ENCODE measurements at places on chromosomes 1 and 21.
A peak's percentile ranks its signal among the peaks of the same experiment; 100 is the strongest.

DNA sequence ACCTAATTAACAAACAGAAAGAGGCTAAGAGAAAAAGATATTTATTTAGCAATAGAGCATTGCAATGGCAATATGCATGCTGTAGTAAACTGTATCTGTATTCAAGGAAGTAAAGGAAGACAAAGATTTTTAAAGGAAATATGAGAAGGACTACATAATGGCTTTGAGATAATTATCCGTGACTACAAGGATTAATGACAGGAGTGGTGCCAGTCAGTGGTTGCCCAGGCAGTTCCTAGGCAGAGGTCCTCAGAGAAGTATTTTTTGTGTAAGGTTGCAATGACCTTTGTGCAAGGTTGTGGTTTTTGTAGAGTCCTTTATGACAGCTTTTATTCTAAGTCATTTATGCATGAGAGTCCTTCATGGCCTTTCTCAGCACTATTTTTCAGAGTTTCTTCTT is 711.1 kb upstream of the CHRM3 start:
- no peak for DNase-seq

DNA sequence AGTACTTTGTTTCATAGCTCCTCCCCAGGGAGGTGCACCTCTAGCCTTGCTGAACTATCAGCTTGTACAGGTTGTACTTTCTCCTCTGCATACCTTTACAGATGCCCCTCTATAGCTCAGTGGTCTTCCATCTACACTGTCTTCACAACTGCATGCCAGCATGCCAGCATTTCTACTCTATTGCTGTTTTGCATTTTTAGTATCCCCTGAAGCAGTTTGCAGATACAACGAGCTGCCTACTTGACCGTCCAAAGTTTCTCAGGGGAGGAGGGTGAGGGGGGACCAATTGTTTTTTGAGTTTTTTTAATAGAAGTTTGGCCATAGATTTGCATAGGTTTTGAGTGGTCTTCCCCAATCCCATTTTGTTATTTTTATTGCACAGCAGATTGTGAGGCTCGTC is 27.6 kb upstream of the CTH start:
- DNase-seq: no peak

DNA sequence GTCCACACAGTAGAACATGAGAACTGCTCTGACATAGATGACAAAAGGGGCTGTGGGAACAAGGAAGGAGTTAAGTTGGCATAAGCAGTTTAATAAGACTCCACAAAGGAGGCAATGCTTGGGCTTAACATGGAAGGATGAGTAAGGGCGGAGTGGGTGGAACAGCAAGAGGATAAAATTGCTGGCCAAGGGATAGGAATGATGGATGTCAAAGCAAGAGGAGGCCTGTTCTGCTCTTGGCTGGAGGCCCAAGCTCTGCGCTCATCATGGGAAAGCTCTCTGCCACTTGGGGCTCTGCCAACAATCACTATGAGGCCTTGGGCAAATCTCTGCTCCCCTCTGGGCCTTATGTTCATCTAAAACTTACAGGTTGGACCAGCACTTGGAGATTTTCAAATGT is 98.3 kb upstream of the CAMK1G start:
- peak; percentile 10 for DNase-seq

- no peak for DNase-seq
These were observed 124.0 kb downstream of the PIGK start for GRCh38 chr1:77095236-77095635.

DNA sequence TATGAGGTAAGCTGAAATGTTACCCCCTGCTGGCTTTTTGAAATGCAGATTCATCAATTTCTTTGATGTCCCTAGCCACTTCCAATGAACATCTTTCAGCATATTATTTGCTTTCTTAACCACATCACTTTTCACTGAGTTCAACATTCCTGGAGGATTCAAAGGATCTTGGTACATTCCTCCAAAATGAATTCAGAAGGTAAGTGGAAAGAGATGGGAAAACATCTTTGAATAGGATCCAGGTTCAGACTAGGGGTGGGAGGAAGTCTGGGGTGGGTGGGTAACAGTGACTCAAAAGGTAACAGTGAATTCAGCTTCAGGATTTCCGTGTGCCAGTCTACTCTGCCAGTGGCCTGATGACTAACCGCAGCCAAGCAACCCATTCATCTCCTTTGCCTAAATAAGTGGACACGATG is 180.7 kb downstream of the ZC3H11B start:
- DNase-seq: no peak

- DNase-seq: peak; percentile 64
These were observed 130.9 kb upstream of the ZBTB40 start for GRCh38 chr1:22320587-22321344.

- DNase-seq: no peak
These were observed 7.8 kb upstream of the HTR6 start for GRCh38 chr1:19656780-19657466.

DNA sequence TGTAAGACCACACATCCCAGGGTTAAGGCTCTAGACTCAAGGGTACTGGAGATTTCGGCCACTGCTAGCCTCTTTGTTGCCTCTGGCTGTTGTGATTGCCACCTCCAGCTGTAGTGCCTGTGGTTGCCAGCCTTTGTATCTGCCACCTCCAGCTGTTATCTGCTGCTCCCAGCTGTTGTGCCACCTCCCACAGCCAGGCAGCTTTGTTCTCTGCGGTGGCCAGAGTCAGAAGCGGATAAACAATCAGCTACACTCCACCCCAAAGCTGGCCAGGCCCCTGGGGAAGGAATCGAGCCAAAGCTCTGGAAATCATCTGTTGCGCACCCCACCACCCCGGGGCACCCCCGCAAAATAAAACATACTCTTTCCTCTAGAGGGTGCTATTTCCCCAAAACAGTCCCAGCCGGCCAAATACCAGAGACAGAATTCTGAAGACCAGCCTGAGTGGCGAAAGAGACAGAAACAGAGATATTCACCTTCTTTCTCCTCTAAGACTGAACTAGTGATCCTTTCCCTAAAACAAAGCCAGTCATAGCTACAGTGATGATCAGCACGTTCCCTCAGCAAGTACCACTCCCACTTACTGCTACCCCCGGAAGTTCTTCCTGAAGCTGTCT is 14.8 kb upstream of the PIGM start:
- DNase-seq: peak; percentile 35

GRCh38 chr1:86396498-86396890 is 371 bp upstream of the ODF2L start:
- no peak for DNase-seq
